ENCODE measurements at places on chromosomes 7 and 10. TPM values are rescaled to one million over a fixed set of nuclear protein-coding genes. Genes with fewer than 3 reads are reported as not detected.

Gene TYW1B
- total RNA-seq = 0.53 TPM

Gene SKIDA1
- total RNA-seq = 0.29 TPM

Gene GDF2
- total RNA-seq = not detected

Gene CPED1
- 72.0 TPM for total RNA-seq

Gene VAX1
- total RNA-seq = not detected

Gene ACBD7
- 3.7 TPM for total RNA-seq

Gene SLC26A4
- total RNA-seq = 0.18 TPM

Gene AKR1C4
- total RNA-seq = not detected

Gene FAM180A
- 1.7 TPM for total RNA-seq

Gene UTF1
- total RNA-seq = not detected
